DMS79 (cell line): ENCODE measurements at places on chromosomes 5 and 9.
A peak's percentile ranks its signal among the peaks of the same experiment; 100 is the strongest.

DNA sequence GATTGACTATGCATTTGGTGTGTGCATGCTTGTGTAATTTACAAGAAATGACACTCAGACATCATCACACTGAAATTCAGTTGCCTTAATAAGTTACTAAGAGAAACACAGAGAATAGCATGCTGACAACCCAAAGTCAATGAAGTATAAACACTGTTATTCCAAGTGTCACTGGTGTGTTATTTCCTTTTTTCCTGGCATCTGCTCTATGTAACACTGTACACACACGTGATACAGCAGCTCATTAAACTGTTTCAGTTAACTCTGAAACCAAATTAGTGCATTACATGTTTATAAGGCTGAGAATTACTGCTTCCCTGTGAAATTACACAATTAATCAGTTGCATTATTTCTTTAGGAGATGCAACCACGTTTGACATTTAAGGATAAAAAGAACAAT lies 252.7 kb downstream of the EFNA5 start:
- no peak for DNase-seq

DNA sequence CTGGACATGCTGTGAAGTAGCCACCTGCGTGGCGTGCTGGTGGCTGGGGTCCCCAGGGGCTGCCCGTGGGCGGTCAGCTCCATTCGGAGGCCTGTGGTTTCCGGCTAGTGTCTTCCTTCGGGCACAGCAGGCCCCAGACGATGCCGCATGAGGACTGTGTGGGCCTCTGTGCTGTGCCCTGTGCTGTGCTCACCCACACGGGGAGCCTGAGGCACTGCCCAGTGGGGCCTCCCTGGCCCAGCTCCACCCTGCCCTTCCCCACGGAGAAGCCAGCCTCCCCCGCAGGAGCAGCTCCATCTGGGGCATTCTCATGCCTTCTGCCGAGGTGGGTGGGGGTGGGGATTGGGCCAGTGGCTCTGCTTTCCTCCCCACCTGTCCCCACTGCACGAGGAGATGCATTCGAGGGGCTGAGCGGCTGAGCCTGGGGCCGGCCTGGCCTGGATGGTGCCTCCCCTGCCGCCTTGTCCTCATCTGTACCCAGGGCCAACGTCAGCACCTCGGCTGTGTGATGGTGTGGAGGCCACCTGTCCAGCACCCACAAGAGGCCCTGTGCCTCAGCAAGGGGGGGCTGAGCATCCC lies 24.2 kb downstream of the RXRA start:
- no peak for DNase-seq

DNA sequence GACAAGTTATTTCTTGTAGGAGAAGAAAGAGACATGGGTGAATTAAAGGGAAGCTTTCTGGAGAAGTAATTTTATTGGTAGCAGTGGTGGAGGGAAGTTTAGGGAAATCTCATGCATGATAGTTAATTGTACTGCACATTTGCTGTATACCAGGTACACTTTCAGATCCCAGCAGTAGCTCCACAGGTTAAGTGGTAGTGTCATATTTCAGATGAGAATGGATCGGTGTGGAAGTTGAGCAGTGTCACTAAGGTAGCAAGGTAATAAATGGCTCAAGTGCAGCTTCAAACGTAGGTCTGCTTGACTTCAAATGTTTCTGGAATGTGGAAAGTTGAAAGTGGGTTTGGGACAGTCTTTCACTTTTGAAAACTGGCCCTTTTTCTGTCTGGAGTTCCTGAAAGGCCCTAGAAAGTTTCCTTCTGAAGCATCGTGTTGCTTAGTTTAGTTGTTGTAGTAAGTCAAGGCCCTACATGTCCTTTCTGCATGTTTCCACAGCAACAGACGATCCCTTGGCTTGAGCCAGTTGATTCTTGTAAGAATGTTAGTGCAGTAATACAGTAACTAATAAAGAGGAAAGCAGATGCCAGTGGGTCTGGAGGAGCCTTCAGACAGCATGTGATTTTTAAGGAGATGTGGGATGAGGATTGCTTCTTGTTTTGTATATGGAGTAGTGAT lies 3.7 kb downstream of the CLTA start:
- DNase-seq = peak; percentile 47

DNA sequence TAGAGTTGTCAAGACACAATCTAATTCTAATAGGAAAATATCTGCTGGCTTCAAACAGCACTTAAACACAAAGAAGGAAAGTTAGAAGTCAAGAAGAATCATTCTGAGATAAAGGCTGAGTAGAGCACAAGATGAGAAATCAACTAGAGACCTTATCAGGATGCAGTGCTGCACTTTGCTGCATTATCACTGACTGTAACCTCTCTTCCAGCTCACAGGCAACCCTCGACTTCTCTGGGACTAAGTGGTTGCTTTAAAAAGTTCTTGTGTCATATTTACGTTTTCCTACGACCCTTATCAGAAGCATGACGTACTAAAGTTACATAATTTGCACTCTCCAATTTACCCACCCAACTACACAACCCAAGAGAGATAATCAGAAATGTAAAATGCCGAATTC lies 176.1 kb downstream of the MLLT3 start:
- DNase-seq = no peak

DNA sequence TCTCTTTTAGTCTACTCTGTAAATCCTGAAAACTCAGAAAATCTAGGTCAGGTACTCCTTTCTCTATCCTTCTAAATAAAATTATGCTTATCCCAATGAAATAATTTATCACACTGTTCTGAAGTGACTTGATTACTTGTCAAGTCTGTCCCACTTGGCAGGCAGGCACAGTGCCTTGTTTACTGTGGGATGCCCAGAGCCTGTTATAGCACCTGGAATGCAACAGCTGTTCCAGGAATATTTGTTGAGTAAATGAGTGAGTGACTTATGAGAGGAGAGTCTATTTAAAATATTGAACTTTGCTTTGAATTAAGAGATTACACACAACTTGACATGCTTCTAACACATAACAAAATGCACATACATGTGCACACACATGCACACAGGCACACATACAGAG lies 130.0 kb downstream of the MPDZ start:
- DNase-seq = no peak

DNA sequence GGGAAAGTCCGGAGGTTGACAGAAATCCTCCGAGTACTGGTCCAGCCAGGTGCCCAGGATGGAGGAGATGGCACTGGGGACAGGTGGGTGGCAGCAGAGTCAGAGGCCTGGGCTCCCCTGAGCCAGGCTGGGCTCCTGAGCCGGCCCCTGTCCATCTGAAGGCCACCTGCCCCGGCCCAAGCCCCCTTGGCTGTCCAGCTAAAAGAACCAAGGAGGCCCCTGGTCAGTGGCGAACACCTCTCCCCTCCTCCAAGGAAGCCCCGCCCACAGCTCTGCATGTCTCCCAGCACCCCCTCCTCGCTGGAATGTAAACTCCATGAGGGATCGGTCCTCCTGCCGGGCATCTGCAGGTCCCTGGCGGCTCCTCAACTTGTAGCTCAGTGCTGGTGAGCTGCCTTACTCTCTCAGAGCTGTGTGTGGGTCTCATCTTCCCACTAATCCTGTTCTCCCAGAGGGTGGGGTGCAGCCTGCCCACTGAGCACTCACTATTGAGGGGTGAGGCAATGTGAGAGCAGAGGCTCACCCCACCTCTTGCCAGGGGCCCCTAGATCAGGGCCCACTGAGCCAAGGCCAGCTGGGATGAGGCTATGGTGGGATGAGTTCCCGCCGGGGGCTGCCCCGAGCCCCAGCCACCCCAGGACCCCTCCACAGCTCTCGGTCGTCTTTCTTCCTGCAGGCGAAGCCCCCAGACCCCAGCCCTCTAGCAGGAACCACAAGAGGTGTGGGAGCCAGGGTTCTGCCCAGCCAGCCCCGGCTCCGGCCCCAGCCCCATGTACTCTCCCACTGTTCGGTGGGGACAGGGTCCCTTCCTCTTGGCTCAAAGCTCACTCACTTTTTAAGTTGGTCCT lies 12.0 kb downstream of the RALGDS start:
- DNase-seq = no peak

DNA sequence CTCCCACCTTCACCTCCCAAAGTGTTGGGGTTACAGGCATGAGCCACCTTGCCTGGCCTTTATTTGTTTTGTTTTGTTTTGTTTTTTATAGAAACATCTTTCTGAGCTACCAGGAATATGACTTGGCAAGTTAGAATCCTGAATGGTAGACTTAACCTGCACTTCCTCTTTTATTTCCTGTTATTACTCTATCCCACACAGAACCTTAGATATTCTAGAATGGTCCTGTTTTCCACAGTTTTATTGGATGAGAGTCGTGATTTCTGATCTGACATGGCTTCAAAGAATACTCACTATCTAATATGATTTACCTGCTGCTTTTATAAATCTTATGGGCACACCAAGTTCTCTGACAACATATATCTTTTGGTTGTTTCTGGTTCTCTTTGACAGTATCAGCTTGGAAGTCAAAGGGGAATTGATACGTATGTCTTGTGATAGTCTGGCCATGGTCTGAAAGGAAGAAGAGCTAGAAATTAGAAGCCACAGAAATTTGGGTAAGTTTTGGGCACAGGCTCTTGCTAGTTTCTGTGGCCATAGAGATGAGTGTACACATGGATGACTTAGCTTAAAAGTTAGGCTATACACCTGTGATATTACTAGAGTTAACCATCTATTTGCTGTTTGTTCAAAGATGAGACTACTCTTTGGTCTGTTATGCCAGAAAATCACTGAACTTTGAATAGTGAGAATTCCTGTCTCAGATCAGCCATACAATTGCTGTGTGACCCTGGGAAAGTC lies 4.7 kb upstream of the PANK3 start:
- DNase-seq = no peak

DNA sequence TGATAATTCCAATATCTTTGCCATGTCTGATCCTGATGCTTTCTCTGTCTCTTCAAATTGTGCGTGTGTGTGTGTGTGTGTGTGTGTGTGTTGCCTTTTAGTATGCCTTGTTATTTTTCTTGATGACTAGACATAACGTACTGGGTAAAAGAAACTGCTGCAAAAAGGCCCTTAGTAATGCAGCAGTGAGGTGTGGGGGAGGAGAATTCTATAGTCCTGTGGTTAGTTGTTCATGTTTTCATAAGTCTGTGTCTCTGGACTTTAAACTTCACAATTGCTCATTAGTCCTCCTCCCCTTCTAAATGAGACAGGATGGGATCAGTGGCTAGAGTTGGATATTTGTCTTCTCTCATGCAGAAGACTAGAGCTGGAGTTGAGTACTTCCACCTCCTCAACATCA lies 346.2 kb upstream of the IRX1 start:
- DNase-seq = no peak

GRCh38 chr5:145903867-145904266 lies 31.1 kb upstream of the GRXCR2 start:
- no peak for DNase-seq

- DNase-seq = no peak
Measured at GRCh38 chr5:126043688-126044087, 379.5 kb upstream of the GRAMD2B start.
